ENCODE measurements at places on chromosomes 2 and 18.

DNA sequence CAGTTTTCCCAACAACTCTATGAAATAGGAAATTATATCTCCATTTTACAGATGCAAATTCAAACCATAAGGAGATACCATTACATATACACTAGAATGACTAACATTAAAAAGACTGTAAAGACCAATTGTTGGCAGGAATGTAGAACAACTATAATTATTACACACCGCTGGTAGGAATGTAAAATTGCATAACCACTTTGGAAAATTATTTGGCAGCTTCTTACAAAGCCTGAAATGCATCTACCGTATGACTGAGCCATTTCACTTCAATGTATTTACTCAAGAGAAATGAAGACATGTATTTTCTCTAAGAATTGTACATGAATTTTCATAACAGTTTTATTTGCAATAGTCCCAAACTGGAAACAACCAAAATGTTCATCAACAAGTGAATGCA is 189.1 kb upstream of the BCL2L11 start:
- no peak for DNase-seq

DNA sequence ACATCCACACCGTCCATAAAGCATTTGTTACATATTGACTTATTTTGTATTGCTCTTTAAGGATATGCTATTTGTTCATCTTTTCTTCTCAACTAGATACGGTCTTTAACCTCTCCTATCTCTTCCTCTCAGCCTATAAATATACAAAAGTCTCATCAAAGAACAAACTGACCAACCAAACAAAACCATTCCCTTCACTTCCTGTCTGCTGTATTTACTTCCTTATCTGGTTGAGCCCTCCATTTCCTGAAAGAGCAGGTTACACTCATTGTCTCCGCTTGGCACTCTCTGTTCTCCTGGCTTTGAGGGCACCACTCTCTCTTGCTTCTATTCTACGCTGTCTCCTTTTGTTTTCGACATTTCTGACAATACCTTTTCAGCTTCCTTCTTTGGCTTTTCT is 431.9 kb upstream of the TCF4 start:
- no peak for DNase-seq

GRCh38 chr18:60838677-60839076 is 466.1 kb upstream of the MC4R start:
- no peak for DNase-seq

DNA sequence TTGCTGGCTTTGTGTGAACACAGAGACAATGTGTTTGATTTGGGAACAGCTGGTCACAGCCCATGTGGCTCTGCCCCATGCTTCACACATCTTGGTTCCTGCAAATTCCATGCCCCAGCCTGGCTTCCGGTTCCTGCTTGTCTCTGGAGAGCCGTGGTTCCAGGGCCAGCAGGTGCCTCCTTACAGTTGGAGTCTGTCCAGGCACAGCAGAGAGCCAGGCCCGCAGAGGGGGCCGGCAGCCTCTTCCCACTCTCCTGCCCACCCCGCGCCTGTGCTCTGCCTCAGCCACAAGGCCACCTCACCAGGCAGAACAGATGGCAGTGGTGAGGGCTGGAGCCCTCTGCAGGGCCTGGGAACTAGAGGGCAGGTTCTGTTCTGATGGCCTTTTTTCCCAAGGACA is 81.5 kb downstream of the LDLRAD4 start:
- no peak for DNase-seq

DNA sequence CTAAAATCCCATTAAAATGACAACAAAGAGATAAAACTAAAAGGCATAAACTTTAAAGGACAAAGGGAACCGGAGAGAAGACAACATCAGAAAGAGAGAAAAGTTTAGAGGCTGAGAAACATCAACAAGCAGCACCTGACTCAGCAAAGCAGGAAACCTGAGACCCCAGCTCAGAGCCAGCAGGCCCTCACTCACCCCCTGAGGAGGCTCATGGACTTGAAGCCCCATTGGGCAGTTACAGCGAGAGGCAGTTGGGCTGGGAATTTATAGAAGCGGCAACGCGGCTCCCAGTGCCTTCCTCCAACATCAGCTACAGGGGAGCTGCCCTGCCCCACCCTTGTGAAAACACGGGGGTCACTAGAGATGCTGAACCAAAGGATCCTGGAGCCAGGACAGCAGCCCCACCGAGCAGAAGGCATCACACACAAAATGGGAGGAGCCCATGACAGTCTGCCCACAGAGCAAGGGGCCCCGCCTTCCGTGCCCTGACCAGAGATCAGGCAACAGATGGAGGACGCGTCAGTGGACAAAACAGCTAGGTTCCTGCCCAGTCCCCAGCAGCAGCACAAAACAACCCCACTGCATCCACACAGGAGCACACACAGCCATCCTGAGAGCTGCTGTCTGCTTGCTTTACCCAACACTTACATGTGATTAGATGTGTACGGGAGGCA is 52.7 kb downstream of the CMPK2 start:
- no peak for DNase-seq

GRCh38 chr2:97759727-97760407 is 46.5 kb downstream of the ZAP70 start:
- no peak for DNase-seq

Data from activated CD4-positive, alpha-beta T cell treated with anti-CD3 and anti-CD28 coated beads, Interleukin-2, amount 50 U/mL, for 4 hours (primary cell).